ENCODE measurements at places on chromosomes 16 and 17.

DNA sequence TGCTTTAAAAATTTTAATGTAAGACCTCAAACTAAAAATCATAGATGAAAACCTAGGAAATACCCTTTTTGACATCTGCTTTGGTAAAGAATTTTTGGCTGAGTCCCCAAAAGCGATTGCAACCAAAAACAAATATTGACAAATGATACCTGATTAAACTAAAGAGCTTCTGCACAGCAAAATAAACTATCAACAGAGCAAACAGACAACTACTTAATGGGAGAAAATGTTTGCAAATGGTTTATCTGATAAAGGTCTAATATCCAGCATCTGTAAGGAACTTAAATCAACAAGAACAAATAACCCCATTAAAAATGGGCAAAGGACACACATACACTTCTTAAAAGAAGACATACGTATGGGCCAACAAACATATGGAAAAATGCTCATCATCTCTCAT lies 242.5 kb downstream of the BCAS3 start:
- no peak for DNase-seq

GRCh38 chr16:13961099-13961811 lies 41.3 kb downstream of the ERCC4 start:
- no peak for DNase-seq

- DNase-seq = no peak
Measured at GRCh38 chr17:1860978-1861377, 31.2 kb downstream of the RPA1 start.

DNA sequence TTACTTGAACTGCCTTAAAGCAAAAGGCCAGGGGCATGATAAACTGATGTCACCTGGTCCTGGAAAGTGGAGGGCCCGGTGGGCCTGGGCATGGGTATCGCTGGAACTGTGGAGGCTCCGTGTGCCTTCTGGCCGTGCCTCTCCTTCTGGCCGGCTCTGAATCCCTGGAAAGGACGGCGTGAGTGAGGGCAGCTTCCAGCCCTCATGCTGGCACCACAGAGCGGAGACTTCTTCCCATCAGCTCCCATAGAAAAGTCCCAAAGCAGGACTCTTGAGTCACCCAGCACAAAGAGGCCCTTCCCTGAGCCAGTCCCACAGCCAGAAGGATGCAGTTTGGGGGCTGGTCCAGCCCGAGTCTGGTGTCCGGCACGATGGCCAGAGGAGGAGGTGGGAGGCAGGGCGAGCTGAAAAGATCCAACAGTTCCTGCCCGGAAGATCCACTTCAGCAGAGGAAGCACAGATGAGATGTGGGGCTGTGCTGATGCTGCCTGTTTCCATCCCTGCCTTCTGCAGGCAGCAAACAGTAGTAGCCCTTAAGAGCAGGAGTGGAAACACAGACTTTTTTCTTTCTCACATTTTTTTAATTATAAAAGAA lies 7.8 kb downstream of the GAA start:
- no peak for DNase-seq

GRCh38 chr17:39679521-39680192 lies 8.2 kb downstream of the PGAP3 start:
- peak; percentile 66 for DNase-seq

DNA sequence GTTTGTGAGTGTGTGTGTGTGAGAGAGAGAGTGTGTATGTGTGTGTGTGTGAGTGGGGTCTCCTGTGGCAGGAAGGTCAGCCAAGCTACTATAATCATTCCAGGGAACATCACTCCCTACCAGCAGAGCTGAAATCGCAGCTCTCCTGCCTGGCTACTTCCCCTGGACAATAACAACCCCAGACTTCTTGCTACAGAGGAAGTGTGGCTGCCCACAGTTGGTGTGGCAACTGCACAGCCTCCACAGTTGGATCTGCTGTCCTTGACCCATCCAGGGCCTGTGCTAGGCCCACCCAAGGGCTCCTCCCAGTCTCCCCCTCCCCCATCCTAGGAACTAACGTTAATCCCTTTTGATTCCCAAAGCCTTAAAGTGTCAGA lies 1.5 kb downstream of the SLC13A5 start:
- no peak for DNase-seq

- DNase-seq = no peak
Measured at GRCh38 chr17:77613218-77613617, 345.3 kb upstream of the TNRC6C start.

DNA sequence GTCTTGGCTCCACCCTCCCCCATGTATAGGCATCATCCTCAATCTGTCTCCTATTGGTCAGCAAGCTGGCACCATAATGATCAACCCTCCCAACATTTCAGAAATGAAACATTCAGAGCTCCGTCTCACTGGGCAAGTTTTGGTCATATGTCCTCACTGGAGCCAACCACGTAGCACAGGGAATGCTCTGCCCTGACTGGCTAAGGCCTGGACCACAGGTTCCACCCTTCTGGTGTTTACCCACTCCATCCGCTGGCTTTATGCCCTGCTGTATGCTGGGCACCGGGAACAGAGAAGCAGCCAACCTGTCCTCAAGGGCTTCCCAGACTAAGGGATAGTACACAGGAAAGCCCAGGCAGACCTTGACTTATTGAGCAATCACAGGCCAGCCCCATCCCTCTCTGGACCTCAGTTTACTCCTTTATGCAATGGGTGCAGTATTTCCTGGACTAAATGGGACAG lies 20.5 kb downstream of the MYO15A start:
- DNase-seq = no peak

DNA sequence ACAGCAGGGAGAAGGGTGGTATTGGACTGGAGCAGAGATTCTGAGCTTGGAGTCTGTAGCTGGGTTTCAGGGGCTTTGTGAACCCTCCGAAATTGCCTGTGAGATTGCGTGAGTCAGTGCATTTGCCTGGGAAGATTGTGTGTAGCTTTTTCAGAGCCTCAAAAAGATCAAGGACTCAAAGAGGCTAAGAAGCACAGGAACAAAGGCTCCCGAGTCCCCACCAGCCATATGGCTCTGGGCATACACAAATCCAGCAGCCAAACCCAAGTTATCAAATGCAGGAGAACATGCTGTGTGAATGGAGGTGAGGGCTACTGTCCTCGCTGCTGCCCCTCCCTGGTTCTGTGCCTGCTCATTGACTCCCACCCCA lies 3.0 kb downstream of the LRRC75A start:
- DNase-seq = no peak

DNA sequence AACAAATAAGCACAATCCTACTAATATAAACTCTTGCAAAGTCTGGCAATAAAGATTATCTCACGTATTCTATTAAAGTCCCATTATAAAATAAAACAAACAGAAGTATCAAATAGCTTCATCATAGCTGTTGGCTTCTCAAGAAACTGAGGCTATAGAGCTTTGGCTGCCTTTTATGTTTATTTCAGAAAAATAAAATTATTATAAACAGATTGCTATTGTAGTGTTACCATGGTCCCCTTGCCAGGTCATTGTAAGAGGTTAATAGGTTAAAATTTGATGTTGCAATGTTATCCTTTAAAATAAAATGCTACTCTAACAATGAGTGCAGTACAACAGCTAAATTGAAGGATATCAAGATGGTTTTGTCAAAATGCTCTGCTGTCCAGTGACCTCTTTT lies 828.8 kb upstream of the SOX9 start:
- no peak for DNase-seq

- no peak for DNase-seq
Measured at GRCh38 chr16:52725043-52725442, 178.1 kb upstream of the TOX3 start.

DNA sequence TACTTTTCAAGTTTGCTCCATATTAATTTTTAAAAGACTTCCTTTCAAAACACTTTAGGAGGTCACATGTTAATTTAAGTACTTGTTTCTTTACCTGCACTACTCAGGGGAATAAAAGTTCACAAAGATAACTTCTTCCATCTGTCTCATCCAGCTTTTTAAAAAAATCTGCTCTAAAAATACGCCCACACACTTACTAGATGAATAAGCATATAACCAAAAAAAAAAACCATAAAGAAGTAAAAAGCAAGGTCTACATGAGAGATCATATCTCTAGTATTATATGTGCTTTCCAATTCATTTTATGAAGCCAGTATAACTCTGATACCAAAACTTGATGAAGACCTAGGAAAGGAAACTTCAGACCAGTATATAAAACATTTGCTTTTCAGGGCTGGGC lies 17.2 kb downstream of the SKAP1 start:
- DNase-seq = no peak

Data from Right ventricle myocardium superior (tissue), 1 donor.